ENCODE measurements at places on chromosomes 12 and 14.

- no peak for DNase-seq
These were observed 345.2 kb upstream of the KITLG start for GRCh38 chr12:88925454-88925853.

DNA sequence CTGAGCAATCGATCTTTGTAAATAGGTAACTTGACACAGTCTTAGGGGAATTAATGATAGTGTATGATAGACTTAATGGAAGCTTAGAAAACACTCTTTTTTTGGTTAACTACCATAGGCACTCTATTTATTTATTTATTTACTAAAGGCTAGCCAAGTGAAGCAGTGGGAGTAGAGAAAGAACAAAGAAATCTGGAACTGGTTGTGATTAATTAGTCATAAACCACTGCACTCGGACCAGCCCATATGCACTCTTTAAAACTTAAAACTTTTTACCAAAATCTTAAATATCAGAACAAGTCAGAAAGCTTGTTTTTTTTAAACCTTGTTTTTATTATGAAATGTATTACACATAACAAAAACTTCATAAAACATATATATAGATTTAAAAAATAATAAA lies 49.5 kb upstream of the SRP54 start:
- no peak for DNase-seq

- DNase-seq, result no peak
These were observed 40.9 kb downstream of the NT5DC3 start for GRCh38 chr12:103799857-103800771.

GRCh38 chr14:23117371-23118020 lies 1.6 kb downstream of the CEBPE start:
- DNase-seq, result no peak

DNA sequence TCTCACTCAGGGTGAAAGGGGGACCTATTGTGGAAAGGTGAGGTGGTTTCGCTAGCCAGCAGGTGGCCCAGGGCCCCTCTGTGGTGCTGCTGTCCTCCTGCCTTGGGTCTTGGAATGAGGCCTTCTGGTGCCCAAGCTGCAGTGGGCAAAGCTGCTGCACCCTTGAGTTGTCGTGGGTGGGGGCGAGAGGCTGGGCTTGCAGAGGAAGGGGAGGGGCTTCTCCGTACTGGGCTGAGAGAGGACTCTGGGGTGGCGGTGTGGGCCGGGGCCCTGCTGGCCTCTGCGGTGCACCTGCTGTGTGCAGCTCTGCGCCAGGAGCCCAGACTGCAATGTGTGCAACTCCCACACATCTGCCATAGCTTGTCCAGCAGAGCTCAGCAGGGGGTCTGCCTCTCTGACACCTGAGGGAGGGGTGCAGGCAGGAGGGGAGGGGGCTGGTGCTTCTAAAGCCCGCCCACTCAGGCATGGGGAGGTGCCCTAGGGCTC lies 145.8 kb downstream of the KIF26A start:
- DNase-seq, result no peak

DNA sequence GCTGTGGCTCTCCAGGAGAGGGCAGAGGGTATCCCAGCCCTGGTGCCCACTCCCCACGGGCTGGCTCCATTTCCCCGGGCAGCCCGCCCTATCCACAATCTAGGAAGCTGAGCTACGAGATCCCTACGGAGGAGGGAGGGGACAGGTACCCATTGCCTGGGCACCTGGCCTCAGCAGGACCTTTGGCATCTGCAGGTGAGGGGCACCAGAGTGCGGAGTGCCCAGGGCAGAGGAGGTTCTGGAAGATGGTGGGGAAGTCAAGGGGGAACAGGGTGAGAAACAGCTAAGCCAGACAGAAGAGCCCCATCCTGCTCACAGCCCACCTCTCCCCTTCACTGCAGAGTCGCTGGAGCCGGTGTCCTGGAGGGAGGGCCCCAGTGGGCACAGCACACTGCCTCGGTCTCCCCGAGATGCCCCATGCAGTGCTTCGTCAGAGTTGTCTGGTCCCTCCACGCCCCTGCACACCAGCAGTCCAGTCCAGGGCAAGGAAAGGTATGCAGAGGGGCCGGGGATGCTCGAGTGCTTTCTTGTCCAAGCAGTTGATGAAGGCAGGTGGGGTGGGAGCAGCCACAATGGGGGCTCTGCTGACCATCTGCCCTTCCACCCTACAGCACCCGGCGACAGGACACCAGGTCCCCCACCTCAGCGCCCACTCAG lies 10.3 kb downstream of the TNS2 start:
- DNase-seq, result no peak

- DNase-seq, result no peak
These were observed 85.6 kb downstream of the NAV3 start for GRCh38 chr12:77916276-77916675.

GRCh38 chr12:28096649-28097048 lies 93.6 kb upstream of the CCDC91 start:
- no peak for DNase-seq

GRCh38 chr12:18436170-18436569 lies 174.9 kb downstream of the PIK3C2G start:
- DNase-seq, result no peak

- DNase-seq, result no peak
These were observed 50.5 kb downstream of the LIMA1 start for GRCh38 chr12:50232771-50233209.

- DNase-seq, result no peak
These were observed 904.4 kb downstream of the GALC start for GRCh38 chr14:87088588-87088987.

- no peak for DNase-seq
These were observed 85.9 kb downstream of the TBX3 start for GRCh38 chr12:114598111-114598510.

DNA sequence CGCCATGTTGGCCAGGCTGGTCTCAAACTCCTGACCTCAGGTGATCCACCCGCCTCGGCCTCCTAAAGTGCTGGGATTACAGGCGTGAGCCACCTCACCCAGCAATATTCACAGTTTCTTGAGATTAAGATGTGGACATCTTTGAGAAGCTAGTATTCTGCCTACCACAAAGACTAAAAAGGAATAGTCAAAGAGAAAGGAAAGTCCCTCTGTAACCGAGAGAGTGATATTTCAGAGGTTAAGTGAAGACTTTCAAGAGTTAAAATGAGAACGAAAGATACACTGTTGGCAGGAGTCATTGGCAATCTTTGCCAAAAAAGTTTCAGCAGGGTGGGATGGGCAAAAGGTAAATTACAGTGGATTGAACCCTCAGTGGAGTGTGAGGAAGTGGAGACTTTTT lies 15.6 kb downstream of the DGKA start:
- no peak for DNase-seq

DNA sequence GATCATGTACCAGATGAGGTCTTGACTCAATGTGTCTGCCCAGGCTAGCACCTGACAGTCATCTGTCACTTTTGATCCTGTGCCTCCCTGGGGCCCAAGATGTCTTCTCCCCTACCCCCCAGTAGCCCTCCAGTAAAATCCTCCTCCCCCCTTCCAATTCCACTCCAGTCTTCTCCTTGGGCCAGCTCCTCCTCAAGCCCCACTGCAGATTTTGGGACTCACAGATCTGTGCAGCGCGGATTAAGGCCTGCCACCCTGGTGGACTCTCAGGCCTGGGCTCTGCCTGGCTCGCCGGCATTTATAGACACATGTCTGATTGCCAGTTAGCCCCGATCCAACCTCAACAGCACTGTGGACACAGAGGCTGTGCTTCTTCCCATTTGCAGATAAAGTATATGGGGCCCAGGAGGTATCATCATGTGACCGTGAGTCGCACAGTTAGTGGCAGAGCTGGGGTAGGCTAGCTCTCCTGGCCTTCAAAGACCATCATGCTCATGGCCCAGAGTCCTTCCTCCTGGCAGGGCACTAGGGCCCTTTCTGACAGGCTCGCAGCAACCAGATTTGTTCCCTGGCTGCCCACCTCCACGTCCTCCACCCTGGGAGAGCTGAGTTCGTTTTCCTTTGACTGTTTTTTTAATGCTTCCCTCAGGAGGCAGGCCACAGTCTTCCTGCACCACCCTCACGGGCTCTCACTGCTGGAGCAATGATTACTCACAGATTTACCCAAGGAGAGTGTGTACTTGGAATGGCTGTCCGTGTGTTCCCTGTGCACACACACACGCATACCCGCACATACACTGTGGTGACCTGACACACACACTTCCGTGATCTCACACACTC lies 98.3 kb upstream of the DIO3 start:
- DNase-seq, result no peak

- no peak for DNase-seq
These were observed 198.7 kb upstream of the EEA1 start for GRCh38 chr12:93127582-93128331.

DNA sequence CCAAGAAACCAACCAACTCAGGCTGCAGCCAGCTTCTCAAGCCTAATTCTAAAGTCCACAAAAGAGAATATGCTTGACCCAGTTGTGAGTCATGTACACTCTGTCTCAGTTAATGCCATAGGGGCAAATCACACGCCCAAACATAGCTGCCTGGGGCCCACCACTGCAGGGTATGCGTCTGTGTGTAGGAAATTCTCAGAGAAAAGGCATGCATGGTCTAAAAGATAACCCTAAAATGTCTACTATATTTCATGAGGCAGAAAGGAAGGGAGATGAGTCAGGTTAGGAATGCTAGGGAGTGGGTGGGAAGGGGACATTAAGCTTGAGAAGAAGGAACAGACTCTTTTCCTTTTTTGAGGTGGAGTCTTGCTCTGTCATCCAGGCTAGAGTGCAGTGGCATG lies 22.3 kb upstream of the SPTLC2 start:
- DNase-seq, result no peak

DNA sequence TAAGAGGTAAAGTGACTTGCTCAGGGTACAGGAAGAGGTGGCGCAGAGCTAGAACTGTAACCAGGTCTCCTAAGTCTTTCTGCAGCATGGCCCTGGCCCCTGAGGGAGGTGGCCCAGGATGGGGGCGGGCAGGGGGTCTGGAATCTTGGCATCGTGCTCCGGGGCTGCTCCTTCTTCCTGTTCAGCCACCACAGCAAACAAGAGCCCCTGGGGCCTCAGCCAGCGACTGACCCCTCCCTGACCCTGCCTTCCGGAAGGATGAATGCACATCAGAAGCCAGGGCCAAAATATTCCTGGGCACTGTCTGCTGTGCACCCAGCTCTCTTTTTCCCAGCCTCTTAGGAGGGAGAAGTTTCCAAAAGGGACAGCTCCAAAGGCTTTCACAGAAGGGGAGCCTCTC lies 242.8 kb downstream of the DPF3 start:
- DNase-seq, result no peak

DNA sequence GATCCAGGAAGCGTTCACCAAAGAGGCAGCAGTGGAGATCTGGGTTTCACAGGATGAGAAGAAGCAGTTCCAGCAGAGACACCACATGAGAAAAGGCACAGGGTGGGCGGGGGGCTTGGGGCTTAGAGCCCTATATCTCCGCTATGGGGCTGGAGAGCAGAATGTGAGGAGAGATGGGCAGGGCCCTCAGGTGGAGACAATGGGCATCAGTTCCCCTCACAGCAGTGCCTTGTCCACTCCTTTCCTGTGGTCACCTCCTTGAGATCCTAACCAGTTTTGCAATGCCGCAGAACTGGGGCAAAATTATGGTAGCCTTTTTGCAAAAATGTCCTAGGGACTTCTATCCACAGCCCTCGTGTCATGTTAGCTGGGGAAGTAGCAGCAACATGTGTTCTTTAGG lies 27.5 kb downstream of the DHRS2 start:
- no peak for DNase-seq

DNA sequence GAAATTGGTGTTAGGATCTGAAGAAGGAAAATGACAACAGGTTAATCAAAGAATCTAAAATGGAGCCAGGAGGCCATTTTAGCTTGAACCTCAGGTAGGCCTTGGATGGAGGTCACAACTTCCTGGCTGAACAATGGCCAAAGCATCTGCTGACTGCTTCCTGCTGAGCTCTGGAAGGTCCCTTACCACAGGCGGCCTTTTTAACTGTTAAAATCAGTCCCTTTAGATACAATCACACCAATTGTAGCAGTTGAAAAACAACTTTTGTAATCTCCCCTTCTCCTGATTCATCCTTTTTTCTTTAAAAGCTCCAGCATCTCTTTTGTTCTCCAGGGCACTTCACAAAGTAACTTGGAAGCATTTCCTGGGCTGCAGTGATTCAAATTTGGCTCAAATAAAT lies 388.8 kb downstream of the PDZRN4 start:
- no peak for DNase-seq

DNA sequence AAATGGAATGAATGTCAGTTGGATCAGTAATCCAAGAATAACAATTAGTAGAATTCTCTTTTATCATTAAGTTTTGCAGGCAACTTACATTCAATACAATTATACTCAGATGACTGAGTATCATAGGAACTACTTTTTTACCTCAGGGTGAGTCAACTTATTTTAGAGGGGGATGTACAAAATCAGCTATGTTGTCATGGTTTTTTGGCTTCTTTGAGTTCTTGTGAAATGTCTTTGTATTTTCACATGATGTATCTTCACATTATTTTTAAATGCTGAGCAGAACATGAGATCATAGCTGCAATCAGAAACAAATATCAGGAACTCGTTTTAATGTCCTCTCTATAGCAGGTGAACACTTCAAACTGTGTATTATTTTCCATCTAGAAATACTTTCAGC lies 65.3 kb upstream of the PTPRR start:
- DNase-seq, result no peak

DNA sequence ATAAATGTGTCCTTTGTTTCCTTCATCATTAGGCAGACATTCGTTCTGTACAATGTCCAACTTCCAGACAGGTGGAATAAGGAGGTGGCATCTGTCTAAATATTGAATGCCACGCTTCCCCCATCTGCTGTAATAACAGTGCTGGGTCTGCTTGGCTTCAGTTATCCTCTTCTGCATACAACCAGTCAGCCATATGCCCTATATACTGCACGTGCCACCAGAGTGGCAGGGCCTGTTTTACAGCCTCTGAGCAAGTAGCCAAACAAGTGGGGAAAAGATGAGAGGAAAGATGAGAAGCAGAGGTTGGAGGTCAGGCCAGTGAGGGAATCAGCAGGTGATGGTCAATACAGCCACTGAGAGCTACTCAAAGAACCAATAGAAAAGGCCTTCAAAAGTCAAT lies 55.4 kb downstream of the OTX2 start:
- no peak for DNase-seq

GRCh38 chr12:96493106-96493505 lies 3.7 kb downstream of the CFAP54 start:
- DNase-seq, result no peak

GRCh38 chr14:104460791-104461651 lies 118.5 kb upstream of the C14orf180 start:
- no peak for DNase-seq

DNA sequence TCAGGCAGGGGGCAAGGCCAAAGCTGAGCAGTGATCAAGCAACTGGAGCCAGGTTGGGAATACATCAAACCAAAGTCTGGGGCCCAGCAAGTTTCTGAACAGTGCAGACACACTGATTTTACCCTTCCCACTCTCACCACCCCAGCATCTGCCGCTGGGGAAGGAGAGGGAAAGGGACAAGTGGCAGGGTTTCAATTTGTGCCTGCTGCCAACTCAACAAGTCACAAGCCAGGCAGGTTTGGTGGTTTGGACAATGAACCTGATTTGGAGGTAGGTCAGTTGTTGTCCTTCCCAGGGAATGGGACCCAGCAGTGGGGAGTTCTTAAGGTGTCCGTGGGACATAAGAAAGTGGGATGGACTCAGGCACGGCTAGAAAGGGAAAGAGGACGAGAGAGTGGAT lies 151.9 kb upstream of the NOS1 start:
- DNase-seq, result no peak

Measured in esophagus squamous epithelium (tissue), 5 donors.